ENCODE measurements at places on chromosomes 6 and 20.

DNA sequence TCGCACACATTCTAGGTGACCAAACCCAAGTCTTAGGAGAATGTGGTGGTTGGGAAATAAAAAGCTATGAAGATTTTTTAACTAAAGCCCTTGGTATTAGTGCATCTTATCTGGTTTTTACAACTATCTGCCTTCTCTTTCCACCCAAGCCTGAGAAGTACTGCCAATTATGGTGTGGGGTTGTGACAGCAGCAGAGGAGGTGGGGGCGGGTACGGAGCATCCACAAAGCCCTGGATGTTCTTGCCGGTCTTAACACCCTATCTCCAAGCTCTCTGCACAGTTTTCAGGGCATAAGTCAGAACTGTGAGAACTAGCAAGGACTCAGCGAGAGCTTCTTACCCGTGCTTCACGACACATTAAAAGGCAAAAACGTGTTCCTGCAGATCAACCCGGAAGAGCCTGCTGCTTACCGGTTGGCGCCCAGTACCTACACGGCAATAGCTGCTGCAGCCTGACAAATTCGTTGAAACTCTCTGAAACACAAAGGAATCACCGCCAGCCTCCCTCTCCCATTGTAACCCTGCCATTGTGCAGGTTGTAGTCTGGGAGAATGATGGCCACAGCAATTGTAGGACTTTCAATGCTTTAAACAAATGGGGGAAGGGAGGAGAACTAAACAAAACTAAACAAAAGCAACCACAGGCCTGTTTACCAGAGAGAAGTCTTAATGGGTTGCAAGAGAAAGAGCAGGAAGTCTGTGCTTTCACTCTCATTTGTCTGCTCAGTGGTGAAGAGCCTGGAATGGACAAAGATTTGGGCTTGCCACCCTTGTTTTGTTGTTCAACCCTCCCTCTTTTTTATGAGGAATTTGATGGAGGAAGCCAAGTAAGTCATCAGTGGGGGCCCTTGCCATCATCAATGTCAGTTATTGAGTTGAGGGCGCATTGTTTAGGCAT, 461.0 kb upstream of the JARID2 start:
- DNase-seq, result no peak

DNA sequence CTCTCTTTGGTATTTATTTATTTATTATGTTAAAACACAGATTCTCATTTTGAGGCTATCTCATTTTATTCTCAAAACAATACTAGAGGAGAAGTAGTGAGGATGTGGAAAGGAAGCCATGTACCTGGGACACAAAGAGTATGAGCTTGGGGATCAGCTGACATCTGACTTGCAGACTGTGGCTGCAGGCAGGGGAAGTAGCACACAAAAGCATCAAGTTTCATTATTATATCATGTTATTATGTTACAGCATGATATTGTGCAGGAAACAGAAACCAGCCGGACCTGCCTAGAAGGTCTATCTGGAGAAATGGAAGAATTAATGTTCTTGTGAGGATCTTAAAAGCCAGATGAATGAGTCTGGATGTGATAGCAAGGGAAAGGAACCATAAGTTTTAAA, 248.2 kb downstream of the KHDC1L start:
- DNase-seq, result no peak

DNA sequence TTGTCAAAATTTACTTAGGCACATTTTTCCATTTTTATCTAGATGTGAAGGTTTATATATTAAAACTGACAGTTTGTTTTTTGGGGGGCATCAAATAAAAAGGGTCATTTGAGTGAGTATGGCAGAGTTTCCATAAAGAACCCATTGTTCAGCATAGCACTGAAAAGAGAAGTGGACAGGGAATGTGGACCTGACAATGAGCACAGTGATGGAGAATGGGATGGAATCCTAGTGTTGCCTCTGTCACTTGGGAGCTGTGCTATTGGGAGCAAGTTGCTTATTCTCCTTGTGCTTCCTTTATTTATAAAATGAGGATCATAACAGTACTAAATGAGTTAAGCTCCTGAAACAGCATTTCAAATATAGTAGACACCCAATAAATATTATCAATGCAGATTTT, 130.7 kb upstream of the SIM1 start:
- DNase-seq, result no peak

GRCh38 chr20:9392892-9393857, 121.2 kb upstream of the LAMP5 start:
- DNase-seq, result peak; percentile 73

GRCh38 chr20:33005908-33006775, 1.4 kb upstream of the BPIFB2 start:
- DNase-seq, result no peak

DNA sequence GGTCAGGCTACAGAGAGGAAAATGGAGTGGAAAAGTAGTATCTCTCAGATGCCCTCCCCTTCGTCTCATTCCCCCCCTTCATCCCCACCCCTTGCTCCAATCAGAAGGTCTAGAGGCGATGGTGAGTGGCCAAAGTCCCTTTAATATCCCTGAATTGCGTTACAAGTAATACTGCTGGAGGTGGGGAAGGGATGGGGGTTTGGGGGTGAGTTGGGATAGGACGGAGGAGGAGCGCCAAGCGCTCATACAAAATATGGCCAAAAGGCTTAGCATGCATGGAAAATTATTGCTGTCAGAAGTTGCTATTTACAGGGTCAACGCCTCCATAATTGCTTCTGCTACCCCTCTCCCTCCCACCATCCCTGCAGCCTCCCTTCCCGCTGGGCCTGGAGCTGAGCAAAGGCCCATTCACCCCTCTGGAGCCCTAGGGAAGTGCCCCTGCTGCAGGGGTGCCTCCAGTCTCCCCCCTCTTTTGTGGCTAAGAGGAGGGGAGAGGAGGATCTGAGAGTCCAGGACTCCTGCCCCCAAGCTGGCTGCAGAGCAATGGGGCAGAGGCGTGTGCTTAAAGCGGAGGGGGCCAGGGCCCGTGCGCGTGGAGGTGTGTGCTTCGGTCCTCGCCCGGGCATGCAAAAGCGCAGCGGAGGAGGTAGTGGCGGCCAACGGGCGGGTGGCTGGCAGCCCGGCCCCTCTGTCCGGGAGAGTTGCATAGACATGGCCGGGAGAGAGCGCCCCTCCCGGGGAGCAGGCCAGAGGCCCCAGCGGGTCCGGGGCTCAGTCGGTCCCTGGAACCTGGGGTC, 8.7 kb upstream of the SRXN1 start:
- DNase-seq, result no peak

GRCh38 chr6:90362318-90362717, 65.7 kb upstream of the BACH2 start:
- DNase-seq, result peak; percentile 79

GRCh38 chr20:18719426-18719825, 94.2 kb upstream of the SCP2D1 start:
- peak; percentile 47 for DNase-seq

- no peak for DNase-seq
These were observed 44.4 kb downstream of the UQCC2 start for GRCh38 chr6:33667072-33667471.

GRCh38 chr6:166776571-166776970, 149.5 kb upstream of the RPS6KA2 start:
- DNase-seq, result no peak

DNA sequence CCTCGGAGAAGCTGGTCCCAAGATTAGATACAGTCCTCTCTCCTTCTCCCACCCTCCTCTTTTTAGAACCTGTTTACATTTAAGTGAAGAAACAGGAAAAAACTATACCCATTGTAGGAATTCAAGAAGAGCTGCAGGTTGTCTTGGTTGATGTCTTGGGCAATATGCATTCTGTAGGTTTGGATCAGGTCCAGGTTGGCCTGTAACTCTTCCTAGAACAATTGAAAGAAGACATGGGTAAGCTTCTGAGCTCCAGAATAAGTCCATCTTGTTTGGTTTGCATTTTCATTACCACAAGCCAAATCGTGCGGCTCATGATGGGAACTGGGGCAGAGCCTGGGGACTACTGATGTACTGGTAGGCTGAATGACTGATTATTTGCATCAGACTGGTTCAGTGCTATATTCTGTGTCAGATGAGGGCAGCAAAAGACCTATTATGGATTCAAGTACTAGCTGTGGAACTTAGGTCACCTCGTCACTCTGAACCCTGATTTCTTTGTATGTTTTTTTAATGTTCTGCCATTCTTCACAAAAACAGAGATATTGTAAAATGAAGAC, 20.3 kb upstream of the SLA2 start:
- DNase-seq, result peak; percentile 23

DNA sequence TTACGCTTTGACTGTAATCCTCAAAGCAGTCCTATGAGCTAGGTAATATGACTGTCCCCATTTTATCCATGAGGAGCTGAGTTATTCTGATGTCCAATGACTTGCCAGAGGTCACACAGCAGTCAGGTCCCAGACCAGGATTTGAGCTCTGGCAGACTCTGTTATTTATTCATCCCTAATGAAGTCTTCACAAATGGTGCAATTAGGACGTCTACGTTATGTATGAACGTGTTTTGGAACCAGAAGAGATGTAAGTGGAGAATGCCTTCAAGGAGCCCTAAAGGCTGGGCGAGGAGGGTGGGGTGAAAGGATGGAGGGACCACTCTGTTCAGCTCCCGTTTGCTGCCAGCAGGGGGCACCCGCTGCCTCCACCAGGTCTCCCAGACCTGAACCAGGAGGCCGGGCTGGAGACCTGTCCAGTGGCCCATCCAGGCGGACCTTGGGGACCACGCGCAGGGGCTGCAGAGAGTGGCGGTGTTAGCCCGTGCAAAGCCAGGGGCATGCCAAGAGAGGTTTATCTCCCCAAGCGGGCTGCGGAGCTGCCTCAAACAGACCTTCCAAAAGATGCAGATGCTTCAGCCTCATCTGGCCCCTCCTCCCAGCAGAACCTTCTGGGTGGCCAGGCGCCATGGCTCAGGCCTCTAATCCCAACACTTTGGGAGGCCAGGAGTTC, 15.2 kb upstream of the ZNF335 start:
- peak; percentile 35 for DNase-seq

DNA sequence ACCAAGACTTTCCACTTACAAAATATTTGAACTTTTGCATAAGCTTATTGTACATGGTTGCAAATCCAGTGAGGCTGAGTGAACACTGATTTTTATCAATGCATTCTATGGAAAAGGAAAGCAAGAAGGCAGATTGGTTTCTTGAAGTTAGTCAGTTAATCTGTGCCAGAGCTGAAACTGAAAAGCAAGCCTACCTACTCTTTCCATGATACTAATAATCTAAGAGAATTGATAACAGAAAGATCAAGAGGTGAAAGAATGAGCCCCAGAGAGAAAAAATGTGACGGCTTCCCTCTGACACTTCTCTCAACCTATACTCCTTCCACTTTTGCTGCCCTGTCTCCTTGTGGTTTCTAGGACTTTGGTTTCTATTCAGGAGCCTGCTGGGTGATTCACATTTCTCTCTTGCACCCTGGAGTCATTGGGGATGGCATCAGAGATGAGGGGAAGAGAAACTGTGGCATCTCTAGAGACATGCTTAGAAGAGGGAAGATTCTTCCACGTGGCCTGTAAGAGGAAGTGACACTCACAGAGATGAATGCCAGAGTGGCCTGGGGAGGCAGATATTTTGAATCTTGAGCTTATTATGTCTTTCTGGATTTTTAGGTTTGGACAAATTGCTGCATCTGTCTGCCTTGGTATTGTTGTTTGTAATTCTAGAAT, 158.6 kb upstream of the RIMS1 start:
- peak; percentile 13 for DNase-seq

DNA sequence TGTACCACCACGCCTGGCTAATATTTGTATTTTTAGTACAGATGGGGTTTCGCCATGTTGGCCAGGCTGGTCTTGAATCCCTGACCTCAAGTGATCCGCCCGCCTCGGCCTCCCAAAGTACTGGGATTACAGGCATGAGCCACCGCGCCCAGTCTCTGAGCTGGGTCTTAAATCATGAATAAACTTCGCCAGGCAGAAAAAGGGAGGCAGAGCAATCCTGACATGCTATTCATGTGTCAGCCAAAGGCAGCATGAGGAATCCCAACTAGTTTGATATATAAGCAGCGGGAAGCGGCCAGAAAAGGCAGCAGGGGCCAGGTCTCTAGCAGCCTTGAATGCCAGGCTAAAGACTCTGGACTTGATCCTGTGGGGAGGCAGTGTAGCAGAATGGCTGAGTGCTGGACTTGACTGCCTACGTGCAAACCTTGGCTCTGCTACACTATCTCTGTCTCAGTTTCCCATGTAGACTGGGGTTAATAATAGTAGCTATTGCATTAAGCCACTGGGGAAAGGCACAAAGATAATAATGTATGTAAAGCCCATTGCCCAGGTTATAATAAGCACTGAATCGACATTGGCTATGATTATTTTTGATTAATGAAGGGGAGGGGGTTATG, 1.8 kb downstream of the PROCR start:
- no peak for DNase-seq

- DNase-seq, result no peak
These were observed 229.6 kb downstream of the EYA2 start for GRCh38 chr20:47124181-47124717.

DNA sequence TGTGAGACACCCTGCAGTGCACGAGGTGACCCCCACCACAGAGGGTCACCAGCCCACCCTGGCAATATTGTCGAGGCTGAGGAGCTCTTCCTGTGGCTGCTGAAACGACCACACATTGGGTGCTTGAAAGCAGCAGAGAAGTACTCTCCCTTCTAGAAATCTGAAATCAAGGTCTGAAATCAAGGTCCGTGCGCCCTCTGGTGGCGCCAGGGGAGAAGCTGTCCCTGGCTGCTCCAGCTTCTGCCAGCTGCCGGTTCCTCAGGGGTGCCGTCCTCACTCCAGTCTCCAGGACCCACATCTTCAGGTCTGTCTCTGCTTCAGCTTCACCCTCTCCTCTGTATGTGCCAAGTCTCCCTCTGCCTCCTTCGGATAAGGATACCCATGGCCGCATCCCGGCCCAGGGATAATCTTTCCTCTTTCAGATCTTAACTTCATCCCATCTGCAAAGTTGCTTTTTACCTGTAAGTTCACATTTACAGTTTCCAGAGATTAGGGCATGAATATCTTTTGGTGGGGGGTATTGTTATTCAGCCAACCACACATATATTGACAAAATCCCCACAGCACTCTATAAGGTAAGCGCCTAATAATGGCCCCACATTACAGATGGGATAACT, 108.3 kb upstream of the PHACTR3 start:
- DNase-seq, result peak; percentile 69

GRCh38 chr6:134014588-134015137, 37.8 kb downstream of the SLC2A12 start:
- no peak for DNase-seq

DNA sequence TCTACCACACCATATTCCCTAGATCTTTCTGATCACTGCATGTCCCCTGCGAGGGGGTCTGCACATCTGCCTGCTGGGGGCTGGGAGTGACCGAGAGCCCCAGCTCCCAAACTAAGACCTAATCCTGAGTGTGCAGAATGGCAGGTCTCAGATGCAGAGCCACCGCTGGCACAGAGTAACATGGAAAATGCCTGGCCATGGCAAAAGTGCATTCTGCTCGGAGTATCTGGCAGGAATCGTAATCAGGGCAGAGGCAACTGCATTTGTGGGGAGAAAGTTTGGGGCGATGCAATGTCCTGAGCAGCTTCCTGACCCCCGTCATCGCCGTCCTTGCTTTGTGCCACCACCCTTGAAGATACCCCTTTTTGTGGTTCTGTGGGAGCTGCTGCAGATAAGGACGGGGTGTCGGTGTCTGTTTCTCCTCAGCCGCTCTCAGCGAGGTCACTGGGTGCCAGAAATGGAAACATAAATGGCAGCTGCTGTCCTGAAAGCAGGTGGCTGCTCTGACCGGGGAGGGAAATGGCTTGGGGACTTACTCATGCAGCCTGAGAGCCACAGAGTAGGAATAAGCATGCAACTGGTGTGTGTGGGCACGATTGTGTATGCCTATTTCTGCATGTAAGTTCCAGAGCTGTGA, 157.9 kb downstream of the LY86 start:
- DNase-seq, result no peak

GRCh38 chr20:38216746-38217595, 43.6 kb downstream of the KIAA1755 start:
- DNase-seq, result no peak

Data from fibroblast of upper back skin (primary cell).